SK-N-SH treated with all-trans-retinoic acid at 6 μM for 48 hours (cell line): ENCODE measurements at places on chromosomes 11 and 22.

DNA sequence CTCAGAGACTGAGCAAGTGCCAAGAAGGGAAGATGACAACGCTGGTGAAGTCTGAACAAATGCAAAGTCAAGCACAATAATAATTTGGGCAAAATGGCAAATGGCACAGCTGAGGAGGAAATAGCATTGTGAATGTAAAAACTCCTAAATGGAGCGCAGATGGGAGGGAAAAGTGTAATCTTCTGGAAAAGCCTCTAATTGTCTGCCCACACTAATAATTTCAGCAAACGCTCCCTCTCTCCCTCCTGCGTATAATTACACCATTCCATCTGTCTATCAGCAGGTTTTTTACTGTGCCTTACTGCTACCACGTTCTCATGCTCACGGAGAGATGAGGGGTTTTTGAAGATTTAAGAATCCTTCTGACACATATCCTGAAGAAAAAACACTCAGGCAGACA, 302.6 kb downstream of the KIRREL3 start:
- ATAC-seq: no peak

- ATAC-seq: no peak
Measured at GRCh38 chr11:115591380-115591779, 87.2 kb upstream of the CADM1 start.

- ATAC-seq: no peak
Measured at GRCh38 chr22:40215266-40215665, 37.5 kb downstream of the TNRC6B start.

DNA sequence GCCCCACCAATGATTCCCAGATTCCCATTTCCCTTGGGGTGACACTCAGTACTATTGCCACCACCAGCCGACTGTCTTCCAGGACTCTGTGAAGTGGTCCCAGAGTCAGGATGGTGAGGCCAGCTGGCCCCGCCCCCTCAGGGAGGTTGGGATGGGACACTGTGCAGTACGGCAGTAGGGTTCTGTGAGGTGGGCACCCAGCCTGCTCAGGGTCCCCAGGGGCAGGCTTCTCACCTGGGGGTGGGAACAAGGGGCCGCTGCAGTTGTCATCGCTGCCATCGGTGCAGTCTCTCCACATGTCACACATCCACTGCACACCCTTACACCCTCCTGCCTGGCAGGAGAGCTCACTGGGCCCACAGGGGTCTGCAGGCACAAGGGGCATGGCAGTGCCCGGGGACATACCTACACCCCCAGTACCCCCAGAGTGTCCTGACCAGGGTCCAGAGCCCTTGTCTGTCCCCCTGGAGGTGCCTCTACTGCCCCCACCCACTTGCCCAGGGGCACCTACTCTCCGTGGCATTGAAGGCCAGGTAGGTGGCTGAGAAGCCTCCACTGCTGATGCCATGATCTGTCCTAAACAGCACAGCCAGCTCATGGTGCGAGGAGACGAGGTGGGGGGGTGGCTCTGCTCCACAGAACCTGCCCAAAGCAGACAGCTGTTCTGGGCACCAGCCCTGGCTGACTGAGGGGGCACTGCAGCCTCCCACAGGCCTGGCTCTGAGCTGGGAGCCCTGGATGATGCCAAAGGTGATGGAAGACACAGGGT, 1.9 kb upstream of the C1QTNF5 start:
- ATAC-seq: no peak

GRCh38 chr11:117691516-117691915, 105.5 kb downstream of the DSCAML1 start:
- no peak for ATAC-seq

GRCh38 chr11:100980156-100980555, 149.5 kb downstream of the PGR start:
- ATAC-seq: no peak

DNA sequence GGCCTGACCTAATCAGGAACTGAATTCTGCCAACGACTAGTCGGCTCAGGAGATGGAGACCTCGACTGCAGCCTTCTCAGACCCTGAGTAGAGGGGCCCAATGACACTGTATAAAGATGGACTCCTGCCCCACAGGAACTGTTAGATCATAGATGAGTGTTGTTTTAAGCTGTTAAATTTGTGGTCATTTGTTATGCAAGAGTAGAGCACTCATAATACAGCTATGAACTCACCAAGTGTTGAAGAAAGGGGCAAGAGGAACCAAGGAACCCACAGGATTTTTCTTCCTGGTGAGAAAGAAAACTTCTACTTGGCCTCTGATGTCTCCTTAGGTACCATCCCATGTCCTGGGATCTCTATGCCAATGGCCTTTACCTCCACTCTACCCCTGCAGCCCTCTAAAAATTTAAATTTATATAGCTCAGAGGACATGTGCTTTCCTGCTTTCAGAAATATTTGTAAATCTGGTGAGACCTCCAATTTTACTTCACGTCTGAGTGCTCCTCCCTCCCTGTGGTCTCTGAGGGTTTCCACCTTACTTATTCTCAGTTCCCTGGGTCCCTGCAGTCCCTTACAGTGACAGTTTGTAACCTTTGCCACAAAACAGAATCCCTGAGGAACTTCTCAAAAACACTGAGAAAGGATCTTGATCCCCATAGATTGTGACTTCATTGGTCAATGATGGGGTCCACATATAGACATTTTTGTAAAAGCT, 256.3 kb upstream of the ARHGAP20 start:
- no peak for ATAC-seq

- ATAC-seq: no peak
Measured at GRCh38 chr11:14544611-14545010, 24.4 kb upstream of the PSMA1 start.

DNA sequence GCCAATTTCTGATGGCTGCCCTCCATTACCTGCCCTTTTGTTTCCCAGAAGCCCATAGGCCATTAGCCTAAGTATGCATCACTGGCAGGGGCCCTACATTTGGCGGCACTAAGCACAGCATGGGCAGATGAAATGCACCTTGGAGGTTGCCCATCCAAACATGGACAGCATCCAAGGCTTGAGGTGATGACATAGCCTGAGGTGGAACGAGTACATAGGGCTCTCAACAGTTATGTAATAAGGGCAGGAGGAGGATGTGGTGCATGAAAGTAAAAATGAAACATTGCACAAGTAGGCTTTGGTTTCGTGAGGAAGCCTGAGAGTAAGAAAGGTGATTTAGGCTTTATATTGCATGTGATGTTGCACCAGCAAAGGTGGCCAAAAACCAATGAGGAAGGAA, 148.1 kb downstream of the FAM76B start:
- ATAC-seq: no peak

- no peak for ATAC-seq
Measured at GRCh38 chr11:72036687-72037086, 38.0 kb downstream of the IL18BP start.

- ATAC-seq: peak; percentile 69
Measured at GRCh38 chr11:36672815-36673450, 74.9 kb upstream of the RAG2 start.

- ATAC-seq: peak; percentile 88
Measured at GRCh38 chr11:43738600-43739409, 58.3 kb downstream of the HSD17B12 start.

- ATAC-seq: no peak
Measured at GRCh38 chr11:118924591-118925585, 838 bp downstream of the BCL9L start.

DNA sequence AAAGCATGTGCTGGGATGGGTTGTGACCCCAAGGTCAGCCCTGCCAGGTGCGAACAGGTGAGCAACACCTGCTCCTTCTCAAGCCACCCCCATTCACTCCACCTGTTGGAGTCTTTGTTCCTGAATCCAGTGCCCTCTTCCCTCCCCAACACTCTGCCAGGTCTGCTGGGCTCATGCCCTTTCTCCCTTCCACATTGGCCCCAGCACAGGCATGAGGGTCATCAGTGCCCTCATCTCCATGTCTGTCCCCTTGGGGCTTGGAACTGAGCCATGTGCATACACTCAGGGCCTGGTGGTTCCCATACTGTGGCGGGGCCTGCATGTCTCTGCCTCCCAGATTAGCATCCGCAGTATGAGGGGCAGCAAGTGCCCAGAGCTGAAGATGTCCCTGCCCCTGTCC, 19.1 kb downstream of the RFPL2 start:
- no peak for ATAC-seq

DNA sequence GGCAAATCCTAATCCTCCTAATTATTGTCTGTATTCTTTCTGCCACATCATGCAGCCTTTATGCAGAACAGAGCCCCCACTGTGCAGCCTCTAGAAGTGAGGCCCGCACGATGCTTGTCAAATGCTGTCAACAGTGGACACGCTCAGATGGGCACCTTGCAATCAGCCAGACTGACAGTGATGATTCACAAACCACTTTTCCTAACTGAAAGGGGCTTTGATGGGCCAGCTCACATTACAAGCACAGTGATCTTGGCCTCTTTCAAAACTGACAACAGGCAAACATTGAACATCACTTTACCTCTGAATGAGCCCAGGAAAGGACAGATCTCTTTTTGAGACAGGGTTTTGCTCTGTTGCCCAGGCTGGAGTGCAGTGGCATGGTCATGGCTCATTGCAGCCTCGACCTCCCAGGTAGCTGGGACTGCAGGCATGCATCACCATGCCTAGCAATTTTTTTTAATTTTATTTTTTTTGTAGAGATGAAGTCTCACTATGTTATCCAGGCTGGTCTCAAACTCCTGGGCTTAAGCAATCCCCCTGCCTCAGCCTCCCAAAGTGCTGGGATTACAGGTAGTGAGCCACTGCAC, 18.0 kb upstream of the E2F8 start:
- ATAC-seq: no peak

- ATAC-seq: 0 out of 3 replicates have a peak, but pooled peaks have one; percentile 4
Measured at GRCh38 chr11:46247090-46247489, 30.4 kb upstream of the CREB3L1 start.

- peak; percentile 72 for ATAC-seq
Measured at GRCh38 chr22:22810018-22810427, 77.6 kb upstream of the IGLL5 start.

GRCh38 chr11:65709661-65710060, 2.4 kb upstream of the KAT5 start:
- ATAC-seq: no peak

GRCh38 chr11:108916290-108916689, 251.4 kb downstream of the DDX10 start:
- ATAC-seq: peak; percentile 59; the same call in 2 of the 3 replicates

- ATAC-seq: no peak
Measured at GRCh38 chr11:1746956-1747752, 3.2 kb downstream of the IFITM10 start.

DNA sequence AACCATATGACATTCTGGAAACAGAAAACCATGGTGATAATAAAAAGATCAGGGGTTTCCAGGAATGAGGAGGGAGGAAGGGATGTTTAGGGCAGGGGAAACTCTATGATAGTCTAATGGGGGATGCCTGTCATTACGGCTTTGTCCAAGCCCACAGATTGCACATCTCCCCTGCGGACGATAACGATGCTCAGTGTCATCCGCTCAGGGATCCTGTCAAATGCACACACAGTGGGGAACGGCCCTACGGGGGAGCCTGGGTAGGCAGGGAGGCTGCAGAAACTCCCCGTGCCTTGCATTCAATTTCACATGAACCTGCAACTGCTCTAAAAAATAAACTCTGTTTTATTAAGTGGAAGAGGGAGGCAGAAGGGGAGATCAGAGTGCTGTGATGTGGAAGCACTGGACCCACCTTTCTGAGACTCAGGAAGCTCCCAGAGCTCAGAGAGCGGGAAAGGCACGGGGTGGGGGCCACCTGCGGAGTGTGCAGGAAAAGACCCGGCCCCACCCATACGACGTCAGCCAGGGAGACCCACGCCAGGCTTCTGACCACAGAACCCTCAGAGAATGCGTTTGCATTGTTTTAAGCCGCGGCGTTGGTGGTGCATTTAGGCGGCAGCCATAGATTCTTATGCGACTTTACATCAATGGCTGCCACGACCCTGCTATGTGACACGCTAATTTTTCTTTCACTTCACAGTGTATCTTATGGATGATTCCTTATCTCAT, 543.5 kb downstream of the BRD1 start:
- no peak for ATAC-seq

- ATAC-seq: no peak
Measured at GRCh38 chr11:96680211-96681018, 290.6 kb downstream of the JRKL start.

GRCh38 chr11:126391286-126391954, 35.9 kb downstream of the ST3GAL4 start:
- ATAC-seq: no peak

GRCh38 chr22:26170795-26171580, 1.7 kb downstream of the SEZ6L start:
- no peak for ATAC-seq

- no peak for ATAC-seq
Measured at GRCh38 chr11:64801158-64801464, 1.9 kb downstream of the MAP4K2 start.

DNA sequence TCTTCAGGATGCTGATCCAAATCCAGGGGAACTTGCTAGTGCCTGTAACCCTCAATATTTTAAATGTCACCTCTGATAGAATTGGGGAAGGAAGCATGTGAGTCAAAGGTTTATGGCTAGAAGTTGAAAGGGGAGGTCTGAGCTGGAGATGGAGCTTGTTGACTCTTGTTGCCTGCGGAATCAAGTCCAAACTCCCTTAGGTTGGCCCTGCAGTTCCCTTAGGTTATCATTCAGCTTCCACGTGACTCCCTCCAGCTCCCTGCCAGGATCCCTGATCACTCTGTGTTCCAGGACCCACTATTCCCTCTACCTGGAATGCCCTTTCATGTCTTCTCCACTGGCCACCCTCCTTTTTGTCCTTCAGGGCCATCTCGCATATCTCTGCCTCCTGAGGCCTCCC, 26.2 kb upstream of the LIPT2 start:
- ATAC-seq: no peak

GRCh38 chr22:47110817-47111443, 348.5 kb downstream of the TBC1D22A start:
- no peak for ATAC-seq

DNA sequence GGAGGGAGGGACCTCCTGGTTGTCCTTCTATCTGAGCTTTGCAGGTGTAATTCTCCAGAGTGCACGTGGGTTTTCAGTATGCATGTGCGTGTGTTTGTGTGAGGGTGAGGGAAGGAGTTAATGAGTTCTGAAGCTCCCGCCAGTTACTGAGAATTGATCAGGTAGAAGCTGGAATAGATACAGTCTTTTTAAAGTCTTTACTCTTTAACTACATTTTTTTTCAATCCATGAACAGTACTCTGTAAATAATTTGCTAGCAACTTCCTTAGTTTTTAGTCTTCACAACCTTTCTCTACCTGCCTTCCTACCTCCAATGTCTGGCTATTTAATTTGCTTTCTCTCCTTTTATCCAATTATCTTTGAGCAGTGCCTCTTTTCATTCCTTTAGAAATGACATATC, 25.5 kb downstream of the ARHGAP42 start:
- ATAC-seq: no peak

GRCh38 chr11:71339396-71339881, 87.1 kb upstream of the SHANK2 start:
- no peak for ATAC-seq

DNA sequence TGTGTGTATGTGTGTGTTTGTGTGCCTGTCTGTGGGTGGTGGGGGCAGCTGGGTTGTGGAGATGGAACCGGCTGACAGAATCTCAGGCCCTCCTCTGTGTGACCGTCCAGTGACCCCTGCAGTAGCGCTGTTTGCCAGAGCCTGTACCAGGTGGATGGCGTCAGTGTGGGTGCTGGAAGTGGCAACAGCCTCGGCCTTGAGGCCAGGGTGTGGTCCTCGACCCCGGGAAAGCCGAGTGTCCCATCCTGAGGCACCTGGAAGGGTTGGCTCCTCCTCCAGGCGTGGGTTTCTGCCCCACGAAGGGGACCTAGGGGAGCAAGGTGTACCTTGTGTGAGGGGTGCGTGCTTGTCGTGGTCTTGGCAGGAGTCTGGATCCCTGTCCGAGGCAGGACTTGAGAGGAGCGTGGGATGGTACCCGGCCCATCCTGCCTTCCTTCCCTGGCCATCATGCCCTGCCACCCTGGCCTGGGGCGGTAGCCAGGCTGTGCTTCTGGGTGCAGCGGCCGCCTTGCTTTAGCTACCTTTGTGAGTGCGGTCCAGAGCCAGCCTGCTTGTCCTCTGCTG, 16.5 kb downstream of the TPCN2 start:
- no peak for ATAC-seq
